ENCODE measurements at places on chromosomes 5 and 9.

GRCh38 chr5:138463419-138464007 lies 1.8 kb upstream of the EGR1 start:
- DNase-seq: peak; percentile 36

DNA sequence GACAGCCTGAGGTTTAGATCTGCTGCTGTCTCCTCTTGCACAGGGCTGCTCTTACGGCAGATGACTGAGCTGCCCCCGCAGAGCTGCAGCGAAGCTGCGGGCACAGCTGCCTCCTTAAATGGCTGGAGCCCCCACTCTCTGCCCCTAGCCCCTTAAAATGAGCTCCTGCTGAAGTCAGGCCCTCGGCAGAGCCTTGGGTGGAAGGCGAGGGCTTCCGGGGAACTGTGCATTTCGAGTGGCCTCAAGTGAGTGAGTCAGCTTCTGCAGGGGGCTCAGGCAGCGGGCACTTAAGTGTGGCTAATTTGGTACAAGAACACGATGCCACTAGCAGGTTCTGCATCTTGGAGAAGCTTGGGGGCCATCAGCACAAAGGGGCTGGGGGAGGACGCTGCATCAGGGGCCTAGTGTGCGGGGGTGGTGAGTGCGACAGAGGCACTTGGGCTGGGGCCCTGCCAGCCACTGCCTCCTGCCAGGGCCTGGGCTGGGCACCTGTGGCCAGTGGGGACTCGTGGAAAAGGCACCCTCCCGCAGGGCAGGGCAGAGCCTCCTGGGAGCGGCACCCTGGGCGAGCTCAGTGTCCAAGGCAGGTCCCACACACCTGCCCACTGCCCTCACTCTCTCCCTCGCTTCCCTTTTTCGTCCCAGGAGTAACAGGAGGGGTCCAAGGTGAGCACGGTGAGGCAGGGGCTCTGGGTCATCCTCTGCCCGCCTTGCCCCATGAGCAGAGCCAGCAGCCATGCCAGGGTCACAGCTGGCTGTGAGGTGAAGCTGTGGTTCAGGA lies 28.8 kb upstream of the RNU6ATAC start:
- DNase-seq: no peak

GRCh38 chr5:141838326-141839014 lies 39.7 kb downstream of the PCDH1 start:
- peak; percentile 55 for DNase-seq

DNA sequence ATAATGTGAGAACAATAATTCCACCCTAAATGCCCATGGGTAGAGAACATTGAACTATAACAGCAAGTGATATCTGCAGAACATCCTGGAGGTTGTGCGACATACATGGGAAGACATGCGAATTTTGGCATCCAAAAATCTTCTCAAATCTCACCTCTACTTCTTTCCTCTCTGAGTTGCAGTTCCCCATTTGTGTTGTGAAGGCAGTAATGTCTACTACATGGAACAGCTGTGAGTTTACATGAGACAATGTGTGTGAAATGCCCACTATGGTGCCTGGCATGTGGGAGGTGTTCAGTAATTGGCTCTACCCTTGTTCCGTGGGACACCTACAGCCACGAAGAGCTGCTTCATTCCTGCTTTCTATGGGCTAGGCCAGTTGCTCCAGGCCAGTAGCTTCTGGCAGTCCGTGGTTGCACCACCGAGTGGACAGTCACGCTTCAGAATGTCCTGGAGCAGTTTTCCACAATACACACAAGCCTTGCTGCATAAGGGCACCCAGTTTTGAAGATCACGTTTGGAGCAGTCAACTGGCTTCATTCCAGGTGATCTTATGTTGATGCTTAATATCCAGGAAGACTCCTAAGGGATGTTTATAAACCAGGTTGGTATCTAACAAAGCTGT lies 297.7 kb downstream of the DEPDC1B start:
- no peak for DNase-seq

- no peak for DNase-seq
These were observed 58.5 kb downstream of the MAT2B start for GRCh38 chr5:163563880-163564279.

DNA sequence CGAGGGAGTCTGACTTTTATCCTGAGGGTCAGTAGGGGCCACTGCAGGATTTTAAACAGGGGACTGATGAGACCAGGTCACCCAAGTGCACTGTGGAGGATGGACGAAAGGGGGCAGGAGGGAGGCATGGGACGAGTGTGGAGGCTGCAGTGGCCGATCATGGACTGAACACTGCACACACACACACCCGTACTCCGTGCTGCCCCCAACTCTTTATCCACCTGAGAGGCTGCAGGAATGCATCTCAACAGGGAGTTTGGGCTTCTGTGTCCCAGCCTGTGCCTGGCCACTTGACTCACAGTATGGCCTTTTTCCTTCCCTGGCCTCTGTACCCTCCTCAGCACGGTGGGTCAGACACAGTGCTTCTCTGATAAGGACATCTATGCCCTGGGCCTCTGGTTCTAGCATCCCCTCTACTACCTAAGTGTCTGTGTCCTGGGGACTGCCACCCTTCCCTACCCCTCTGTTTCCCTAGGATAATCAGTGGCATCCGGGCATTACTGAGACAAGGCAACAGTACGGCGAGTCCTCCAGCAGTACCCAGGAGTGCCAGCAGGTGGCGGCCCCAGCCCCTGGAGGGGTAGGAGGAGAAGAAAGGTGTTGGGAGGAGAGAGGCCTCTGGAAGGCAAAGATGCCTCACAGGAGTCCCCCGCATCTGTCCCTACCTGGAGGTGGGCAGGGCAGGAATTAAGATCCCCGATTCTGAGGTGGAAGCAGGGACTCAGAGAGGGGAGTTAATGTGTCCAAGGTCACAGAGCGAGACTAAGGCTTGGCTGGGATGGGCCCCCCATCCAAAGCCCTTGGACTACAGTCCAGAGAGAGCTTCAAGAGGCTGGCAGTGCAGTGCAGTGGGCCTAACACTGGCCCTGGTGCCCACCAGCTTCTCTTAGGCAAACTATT lies 5.1 kb upstream of the CDX1 start:
- peak; percentile 97 for DNase-seq

- DNase-seq: peak; percentile 82
These were observed 1.5 kb downstream of the LCN2 start for GRCh38 chr9:128150594-128151308.

GRCh38 chr5:141855265-141856036 lies 22.8 kb downstream of the PCDH1 start:
- no peak for DNase-seq

- DNase-seq: no peak
These were observed 62.1 kb downstream of the CYSTM1 start for GRCh38 chr5:140236891-140237598.

DNA sequence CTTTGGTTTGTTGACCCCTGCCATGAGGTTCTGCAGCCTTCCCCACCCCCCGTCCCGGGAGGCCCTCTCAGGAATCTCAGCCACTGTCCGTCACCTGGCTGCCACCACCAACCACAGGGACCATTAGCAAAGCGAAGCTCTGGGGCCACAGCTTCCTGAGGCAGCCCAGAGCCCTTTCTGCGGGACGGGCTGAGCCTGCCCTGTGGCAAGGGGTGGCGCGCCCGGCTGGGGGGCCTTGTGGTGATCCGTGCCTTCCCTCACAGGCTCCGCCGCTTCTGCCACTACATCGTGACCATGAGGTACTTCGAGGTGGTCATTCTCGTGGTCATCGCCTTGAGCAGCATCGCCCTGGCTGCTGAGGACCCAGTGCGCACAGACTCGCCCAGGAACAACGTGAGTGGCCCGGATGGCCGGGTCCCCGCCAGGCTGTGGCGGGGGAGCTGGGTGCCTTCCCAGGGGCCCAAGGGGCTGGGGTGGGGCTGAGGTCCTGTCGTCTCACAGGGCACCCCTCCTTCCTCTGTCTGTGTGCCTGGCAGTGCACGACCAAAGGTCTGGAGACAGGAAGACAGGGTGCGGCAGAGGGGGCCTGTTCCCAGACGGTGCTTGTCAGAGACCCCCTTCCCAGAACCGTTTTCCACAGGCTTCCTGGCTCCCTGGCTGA lies 169.2 kb downstream of the CACNA1B start:
- no peak for DNase-seq

DNA sequence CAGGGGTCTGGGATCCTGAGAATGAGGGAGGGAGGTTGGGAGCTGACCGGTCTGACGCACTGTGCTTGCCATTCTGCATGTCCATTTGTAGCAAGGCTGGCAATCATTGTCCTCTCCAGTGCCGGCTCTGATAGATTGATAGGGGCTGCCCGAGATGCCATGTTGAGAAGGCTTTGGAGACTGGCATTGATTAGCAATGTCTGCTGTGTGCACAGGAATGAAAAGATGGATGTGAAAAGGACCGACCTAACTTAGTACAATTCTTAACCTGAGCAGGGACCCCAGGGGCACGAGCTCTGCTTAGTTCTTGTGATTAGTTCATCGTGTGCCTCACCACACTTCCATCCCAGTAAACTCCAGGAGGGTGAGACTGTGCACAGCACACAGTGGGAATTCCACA lies 17.0 kb downstream of the NEK6 start:
- DNase-seq: no peak

GRCh38 chr5:125036494-125036893 lies 290.1 kb upstream of the ZNF608 start:
- no peak for DNase-seq

DNA sequence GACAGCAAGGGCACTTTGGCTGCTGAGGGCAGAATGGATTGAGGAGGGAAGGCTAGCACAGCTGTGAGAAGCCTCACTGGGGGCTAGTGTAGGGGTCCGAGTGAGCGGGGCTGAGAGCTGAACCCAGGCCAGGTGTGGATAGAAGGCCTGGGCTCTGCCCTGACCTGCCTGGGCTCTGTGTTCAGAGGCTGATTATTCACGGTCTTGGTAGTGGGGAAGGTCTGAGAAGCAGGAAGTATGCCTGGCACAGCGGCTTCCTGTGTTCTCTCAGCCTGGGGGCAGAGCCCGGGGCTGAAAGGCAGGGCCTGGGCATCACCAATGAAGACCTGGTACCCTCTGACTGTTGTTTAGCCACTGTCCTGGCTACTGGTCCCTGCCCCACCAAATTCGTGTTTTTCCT lies 136.4 kb upstream of the TBC1D2 start:
- no peak for DNase-seq

GRCh38 chr9:33374634-33375237 lies 27.6 kb downstream of the AQP7 start:
- DNase-seq: peak; percentile 81

DNA sequence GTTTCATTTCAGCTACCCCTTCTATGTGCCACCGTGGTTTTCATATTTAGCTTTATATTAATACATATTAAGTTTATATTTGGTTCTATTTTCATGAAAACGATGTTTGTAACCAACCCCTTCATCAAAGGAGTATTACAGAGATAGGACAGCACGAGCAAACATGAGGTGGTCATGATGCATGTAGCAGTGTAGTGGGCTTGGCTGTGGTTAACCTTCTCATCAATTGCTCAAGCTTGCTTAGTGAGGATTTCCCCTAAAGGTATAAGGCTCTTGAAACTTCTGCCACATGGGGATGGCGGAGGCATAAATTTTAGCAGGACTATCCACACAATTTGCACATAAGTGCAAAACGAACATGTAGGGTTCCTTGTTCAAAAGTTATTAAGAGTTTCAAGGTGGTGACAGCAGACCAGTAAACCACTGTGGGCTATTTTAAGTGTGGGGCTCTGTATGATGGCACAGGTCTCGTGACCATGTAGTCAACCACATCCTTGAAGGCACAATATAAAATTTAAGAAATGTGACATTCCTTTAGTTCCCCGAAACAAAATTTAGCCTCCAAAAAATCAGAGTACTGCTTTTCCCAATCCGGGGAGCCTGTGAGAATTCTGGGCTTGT lies 24.8 kb downstream of the TMEM174 start:
- no peak for DNase-seq

GRCh38 chr9:101376111-101376848 lies 8.5 kb downstream of the BAAT start:
- no peak for DNase-seq

DNA sequence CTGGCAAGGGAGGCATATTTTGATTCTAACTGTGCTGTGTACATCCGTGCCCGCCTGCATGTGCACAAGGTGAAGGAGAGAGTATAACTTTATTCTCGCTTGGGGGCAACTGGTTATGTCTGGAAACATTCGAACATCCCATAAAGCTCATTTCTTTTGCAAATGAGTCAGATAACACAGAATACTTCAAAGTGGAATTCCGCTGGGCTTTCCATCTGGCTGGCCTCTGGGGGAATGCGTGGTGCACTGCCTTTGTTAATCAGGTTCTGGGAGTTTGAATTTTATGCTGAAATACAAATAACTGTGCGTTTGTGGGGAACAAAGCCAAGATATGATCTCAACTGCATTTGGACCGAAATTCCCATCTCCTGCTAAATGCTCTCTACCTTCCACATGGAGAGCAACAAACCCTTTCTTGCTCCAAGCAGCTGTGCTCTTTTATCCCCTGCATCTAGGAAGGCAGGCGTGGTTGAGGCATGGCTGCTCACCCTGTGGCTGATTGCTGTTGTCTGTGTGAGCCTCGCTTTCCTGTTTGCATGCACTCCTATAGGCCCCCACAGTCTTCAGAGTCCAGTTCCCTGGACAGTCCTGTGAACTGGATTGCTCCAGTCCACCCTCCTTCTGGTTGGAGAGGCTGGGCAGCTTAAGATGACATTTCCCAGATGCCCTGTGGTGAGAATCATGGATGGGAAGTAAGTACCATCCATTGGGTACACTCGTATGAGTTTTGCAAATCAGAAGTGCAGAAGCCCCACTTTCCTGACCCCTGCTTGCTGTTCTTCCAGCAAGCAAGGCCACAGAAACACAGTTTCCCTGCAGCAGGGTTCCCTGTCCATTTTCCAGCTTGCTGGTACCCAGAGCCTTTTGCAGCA lies 82.9 kb upstream of the ALDH1B1 start:
- DNase-seq: no peak

- DNase-seq: no peak
These were observed 19.2 kb downstream of the OBP2B start for GRCh38 chr9:133189826-133190225.

DNA sequence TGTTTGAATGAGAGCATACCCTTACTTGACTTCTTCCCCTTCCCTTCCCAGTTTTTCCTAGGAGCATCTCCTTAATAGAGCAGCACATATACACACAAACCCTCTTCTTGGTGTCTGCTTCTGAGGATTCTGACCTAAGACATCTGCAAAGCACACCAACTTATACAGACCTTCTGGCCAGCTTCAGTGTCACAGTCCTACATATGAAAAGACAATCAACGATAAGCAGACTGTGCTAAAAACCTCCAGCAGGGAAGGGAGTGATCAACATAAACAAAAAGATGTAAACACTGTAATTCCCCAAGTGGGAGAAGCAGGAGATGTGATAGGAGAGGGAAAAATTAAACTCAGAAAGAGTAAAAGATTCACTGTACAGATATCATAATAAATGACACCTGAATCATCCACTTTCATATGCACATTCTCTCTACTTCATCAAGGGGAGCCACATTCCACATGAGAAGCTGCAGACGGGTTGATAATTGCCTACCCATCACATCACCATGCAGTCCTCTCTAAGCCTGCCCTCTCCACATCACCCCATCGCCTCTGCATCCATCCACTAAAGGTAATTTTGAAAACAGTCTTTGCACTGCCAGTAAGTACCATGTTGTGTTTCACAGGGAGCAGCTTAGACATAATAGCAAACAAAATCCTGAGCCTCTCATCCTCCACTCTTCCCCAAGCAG lies 13.0 kb downstream of the APBA1 start:
- DNase-seq: no peak

- DNase-seq: no peak
These were observed 1.8 kb downstream of the IRX1 start for GRCh38 chr5:3597167-3598007.

Data from WTC11 (cell line).